ENCODE measurements at places on chromosomes 7 and 10. TPM values are rescaled to one million over a fixed set of nuclear protein-coding genes. Genes with fewer than 3 reads are reported as not detected.

The IFIT3 gene
- total RNA-seq = 4.5 TPM

The JCAD gene
- 24.1 TPM for total RNA-seq

The ZFAND4 gene
- total RNA-seq = 4.2 TPM

The ERVW-1 gene
- total RNA-seq = not detected

The HMX2 gene
- total RNA-seq = 0.10 TPM

The PLAC9 gene
- total RNA-seq = not detected

The HKDC1 gene
- 11.8 TPM for total RNA-seq

The ACTL6B gene
- total RNA-seq = not detected

The SPDYE18 gene
- total RNA-seq = not detected

The FAM237B gene
- not detected for total RNA-seq

The UPK3BL2 gene
- total RNA-seq = 1.3 TPM

The FRMD4A gene
- total RNA-seq = 2.6 TPM

The TES gene
- 70.5 TPM for total RNA-seq

The RASA4 gene
- total RNA-seq = 2.2 TPM

The CYP17A1 gene
- total RNA-seq = not detected

The ZNF282 gene
- total RNA-seq = 23.0 TPM

The ZFYVE27 gene
- 22.9 TPM for total RNA-seq

The SH2D4B gene
- not detected for total RNA-seq

The BICC1 gene
- total RNA-seq = 17.1 TPM

The NAT16 gene
- total RNA-seq = 0.12 TPM

The AQP1 gene
- total RNA-seq = 0.52 TPM

The ACTA2 gene
- 19.2 TPM for total RNA-seq

The SEMA3D gene
- total RNA-seq = 0.01 TPM

The TPK1 gene
- 3.6 TPM for total RNA-seq

The AMZ1 gene
- total RNA-seq = not detected

The MCM10 gene
- total RNA-seq = 22.3 TPM

The BTRC gene
- 10.7 TPM for total RNA-seq

The CCDC6 gene
- total RNA-seq = 39.6 TPM

The TFR2 gene
- 2.2 TPM for total RNA-seq

The CAMK2G gene
- 17.5 TPM for total RNA-seq

The PLEKHS1 gene
- 0.07 TPM for total RNA-seq

The HPSE2 gene
- not detected for total RNA-seq
